ENCODE measurements at places on chromosomes 2 and 18. TPM values are rescaled to one million over a fixed set of nuclear protein-coding genes. Genes with fewer than 3 reads are reported as not detected.

- DNase-seq, result no peak
These were observed 34.0 kb upstream of the COL3A1 start for GRCh38 chr2:188940171-188940570.

DNA sequence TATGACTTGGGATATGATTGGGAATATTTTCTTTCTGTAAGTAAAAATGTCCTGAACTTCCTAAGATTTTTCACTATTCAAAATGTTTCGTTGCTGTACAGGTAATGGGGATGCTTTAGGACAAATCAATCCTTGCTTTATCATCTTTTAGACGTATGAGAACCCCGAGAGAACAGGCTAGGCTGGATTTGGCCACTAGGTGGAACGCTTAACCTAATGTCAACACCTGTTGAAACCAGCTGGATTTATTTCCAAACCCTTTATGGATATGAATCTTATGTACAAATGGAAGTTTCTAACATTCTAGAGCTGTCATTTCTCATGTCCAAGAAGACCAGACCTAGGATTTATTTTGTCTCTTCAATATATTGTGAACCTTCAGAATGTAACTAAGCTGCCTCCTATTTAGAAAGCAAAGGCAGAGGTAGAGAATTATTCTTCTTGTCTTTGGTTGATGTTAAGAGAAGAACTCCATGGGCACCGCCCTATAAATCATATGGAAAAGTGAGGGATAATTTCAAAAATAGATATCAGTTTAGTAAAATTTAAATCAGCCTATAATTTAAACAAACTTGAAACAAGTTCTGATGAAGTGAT is 96.7 kb downstream of the PMAIP1 start:
- no peak for DNase-seq

GRCh38 chr2:47697000-47697601 is 85.8 kb upstream of the MSH6 start:
- DNase-seq, result no peak

- no peak for DNase-seq
These were observed 52.5 kb downstream of the SETBP1 start for GRCh38 chr18:44733069-44733753.

- peak; percentile 29 for DNase-seq
These were observed 259.7 kb downstream of the LPIN1 start for GRCh38 chr2:12005886-12006681.

GRCh38 chr2:237600205-237600846 is 9.8 kb upstream of the RAB17 start:
- DNase-seq, result no peak

GRCh38 chr2:6896930-6897759 is 19.6 kb downstream of the RSAD2 start:
- DNase-seq, result no peak

DNA sequence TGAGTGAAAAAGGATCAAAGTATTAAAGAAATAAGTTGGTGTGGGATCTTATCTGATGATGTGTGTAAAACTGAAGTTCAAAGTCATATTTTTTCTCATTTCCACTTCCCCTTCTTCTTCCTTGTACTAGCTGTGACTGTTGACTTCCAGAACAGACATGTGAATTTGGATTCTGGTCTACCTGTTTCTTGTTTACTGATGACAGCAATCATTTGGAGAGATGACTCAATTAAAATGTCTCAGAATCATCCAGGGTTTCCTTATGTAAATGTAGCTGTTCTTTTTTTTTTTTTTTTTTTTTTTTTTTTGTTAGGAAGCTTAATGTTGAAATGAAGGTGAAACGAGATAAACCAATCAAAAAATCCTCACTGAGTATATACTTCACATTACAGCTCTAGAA is 819.9 kb upstream of the PIK3C3 start:
- no peak for DNase-seq

DNA sequence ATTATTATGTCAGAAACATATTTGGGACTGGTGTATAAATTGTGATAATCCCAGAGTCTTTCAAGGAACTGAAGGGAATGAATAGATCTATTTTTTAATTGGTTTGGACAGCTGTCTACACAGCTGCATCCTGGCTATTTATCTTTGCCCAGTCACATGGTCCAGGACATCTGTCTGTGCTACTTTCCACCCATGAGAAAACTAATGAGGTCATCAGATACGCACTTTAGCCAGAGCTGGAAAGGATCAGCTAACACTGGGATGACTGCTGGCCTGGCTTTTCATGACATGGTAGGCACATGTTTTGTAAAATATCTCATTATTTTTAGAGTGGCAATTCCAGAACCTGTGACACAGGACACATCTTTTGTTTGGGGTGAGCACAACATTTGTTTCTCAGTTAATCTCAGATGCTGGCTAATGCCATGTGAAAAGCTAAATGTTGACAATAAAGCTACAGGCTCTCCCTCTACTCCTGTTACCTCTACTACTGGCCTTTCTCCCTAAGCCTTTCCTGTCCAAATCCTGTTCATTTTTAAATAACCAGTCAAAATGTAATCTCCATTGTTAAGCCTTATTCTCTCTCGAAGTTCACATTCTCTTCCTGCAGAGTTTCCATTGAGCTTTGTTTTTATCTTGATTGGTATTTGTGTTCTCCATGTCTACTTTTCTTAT is 500.7 kb downstream of the RIT2 start:
- no peak for DNase-seq

GRCh38 chr2:230694241-230694640 is 18.4 kb upstream of the CAB39 start:
- peak; percentile 50 for DNase-seq

- no peak for DNase-seq
These were observed 3.4 kb downstream of the FKBP1B start for GRCh38 chr2:24052951-24053350.

DNA sequence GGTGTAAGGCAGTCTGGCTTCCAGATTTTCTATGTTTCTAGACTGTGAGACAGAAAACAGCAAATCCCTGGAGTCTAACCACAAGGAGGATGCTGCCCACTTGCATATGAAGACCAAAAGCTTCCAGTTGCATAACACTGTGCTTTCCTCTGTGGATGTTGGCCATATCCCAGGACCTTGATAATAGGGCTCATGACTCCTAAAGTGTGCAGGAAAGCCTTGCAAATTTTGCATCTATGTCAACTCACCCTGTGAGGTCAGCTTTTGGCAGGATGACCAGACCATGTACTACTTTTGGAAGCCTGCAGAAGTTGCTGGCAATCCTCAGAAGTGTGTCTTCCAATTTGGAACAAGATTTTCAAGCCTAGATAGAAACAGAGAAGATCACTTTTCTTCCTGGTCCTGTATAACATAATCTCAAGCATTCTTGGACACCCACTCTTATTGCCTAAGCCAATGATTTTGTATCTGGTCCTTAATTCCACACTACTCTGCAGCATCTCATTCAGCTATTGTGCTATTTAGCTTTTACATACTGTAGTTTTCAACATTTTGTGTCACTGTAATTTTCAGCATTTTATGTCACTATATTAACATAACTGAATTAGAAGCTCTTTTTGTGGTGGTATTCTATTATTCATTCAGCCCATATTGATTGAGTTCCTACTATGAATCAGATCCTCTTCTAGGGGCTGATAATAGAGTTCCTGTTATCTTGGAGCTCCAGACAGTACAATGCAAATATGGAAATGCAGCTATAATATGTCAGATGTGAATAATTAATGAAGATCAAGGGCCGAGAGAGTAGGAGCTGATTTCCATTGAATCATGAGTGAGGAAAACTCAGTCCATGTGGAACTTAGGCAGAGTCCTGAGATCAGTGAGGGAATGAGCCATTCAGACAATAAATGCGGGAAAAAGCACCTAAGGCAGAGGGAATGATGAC is 85.3 kb upstream of the RAB27B start:
- peak; percentile 75 for DNase-seq

DNA sequence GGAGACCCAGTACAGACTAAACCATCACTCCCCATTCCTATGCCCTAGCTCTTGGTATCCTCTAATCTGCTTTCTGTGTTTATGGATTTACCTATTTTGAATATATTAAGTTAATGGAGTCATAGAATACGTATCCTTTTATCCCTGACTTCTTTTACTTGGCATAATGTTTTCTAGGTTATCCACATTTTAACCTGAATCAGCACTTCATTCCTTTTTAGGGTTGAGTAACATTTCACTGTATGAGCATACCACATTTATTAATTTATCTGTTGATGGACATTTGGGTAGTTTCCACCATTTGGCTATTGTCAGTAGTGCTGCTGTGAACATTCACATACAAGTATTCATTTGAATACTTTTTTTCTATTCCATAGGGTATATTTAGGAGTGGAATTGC is 157.3 kb upstream of the CTNNA2 start:
- no peak for DNase-seq

GRCh38 chr2:75403991-75404428 is 156.7 kb downstream of the EVA1A start:
- DNase-seq, result no peak

- DNase-seq, result no peak
These were observed 79.1 kb downstream of the PLCL1 start for GRCh38 chr2:197883354-197884032.

DNA sequence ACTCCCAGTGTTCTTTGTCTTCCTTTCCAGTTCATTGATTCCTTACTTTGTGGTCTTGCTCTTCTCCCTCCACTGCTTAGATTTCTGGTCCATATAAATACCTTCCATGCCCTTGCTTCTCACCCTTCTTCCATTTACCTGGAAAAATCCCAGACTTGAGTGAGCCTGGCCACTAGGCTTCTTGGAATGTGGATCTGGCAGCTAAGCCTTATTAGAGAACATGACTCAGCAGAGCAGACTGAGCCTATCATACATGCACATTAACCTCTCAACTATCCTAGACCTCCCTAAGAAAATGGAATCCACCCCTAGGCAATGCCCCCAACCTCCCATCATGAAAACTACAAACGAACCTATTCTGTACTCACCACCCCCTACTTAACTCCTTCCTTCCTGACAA is 127.7 kb downstream of the RHBDD1 start:
- no peak for DNase-seq

- no peak for DNase-seq
These were observed 6.6 kb downstream of the DLX2 start for GRCh38 chr2:172095905-172096625.

DNA sequence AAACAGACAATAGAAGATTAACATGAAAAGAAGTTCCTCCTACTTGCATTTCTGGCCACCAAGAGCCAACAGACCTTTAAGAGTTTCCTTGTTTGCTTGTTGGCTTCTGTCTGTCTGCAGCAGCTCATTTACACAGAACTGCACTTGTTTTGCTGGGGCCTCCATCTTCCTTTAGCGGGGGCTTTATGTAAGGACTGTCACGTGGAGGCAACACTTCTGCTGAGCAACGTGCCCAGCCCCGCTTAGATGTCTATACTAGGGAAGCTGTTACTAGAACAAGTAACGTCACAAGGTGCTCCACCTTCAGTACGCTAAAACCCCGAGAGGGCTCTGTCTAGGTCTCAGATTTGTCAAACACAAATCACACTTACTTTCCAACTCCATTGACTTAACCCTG is 104.3 kb upstream of the PXDN start:
- no peak for DNase-seq

GRCh38 chr2:229154381-229154780 is 116.7 kb downstream of the PID1 start:
- DNase-seq, result no peak

DNA sequence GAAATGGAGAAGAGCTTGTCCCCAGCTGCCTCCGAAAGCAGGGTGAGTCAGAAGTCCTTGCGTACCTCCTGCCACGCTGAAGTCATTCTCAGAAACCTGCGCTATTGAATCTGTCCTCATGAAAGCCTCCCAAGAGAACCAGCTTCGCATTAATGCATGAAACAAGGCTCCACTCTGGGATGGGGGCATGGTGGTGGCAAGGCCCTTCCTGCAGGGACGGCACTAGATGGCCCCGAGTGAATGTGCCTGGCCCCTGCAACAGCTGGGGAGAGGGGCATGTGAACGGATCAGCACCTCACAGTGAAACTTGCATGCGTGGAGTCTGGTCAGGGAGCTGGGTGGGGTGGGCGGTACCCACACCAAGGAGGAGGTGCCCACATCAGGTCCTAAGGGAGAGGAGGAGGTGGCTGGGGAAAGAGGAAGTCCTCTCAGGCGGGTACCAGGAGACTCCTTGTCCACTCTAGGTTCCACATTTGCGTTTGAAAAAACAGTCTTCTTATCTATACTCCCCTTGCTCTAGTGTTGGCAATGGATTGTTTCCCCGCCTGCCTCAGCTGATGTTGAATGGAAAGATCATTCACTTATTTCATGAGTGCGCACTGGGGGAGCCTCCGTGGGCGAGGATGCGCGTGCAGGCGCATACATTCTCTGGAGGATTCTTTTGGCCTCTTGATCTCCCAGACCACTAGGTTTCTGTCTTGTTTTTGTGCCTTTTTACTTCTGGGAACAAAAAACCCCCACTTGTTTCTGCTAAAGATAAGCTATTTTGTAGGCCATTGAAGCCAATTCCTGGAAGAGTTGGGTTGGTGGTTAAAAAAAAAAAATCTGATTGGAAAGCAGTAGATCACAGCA is 104.7 kb downstream of the KLHL29 start:
- DNase-seq, result no peak

- no peak for DNase-seq
These were observed 670.4 kb downstream of the KCNJ3 start for GRCh38 chr2:155368934-155369333.

GRCh38 chr18:10524507-10525370 is 1.1 kb upstream of the NAPG start:
- peak; percentile 74 for DNase-seq

DNA sequence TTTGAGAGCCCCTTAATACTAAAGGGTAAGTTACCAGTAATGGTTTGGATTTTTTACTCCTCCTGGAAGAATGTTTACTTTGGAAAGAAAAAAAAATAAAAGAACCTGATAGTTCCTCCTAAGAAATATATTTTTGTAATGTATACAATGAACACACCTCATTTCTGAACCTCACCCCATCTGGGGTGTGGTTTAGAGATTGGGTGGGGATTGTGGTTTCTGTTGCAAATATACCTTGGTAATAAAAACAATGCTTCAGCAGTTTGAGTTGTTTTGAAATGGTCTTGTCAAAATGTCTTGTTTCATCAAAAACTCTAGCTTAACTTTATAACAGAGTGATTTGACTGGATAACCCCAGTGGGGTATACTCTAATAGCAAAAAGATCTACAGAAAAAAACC is 448.9 kb upstream of the MEIS1 start:
- no peak for DNase-seq

DNA sequence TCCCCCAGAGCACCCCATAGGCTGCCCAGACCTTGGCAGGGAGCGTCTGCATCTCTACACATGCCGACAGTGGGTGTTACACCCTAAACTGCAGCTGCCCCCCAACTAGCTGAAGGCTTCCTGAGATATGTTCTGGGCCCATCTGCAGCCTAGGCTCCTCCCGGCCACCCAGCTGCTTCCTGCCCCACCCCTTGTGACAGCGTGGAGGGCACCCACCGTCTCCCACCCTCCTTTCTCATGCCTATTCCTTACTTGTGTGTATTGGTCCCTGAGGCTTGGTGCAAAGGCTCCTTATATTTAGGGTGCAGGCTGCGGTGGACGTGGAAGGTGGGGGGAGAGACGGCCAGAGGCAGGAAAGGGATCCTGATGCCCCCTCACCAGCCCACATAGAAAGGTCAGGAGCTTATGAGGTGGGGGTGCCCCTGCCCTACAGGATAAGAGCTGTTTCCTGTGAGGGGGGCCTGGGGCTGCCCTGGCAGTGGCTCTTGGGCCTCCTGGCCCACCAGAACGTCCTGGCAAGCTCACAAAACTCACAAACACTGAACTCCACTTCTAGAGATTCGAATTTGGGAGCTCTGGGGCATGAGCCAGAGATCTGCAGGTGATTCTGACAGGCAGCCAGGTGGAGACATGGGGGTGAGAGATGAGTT is 7.3 kb upstream of the PROM2 start:
- DNase-seq, result no peak

Gene CDCA7
- 0.86 TPM for total RNA-seq

Gene ACOXL
- total RNA-seq, result not detected

Gene RGPD4
- total RNA-seq, result not detected

Gene USP37
- total RNA-seq, result 12.0 TPM

Gene CD28
- total RNA-seq, result 1.6 TPM

Gene SFT2D3
- 7.2 TPM for total RNA-seq

Gene ABCA12
- total RNA-seq, result 0.03 TPM

Gene MOGAT1
- total RNA-seq, result 102 TPM
